T-cell (primary cell): ENCODE measurements at places on chromosomes 3 and 15.
A peak's percentile ranks its signal among the peaks of the same experiment; 100 is the strongest.

GRCh38 chr15:53196788-53197187 is 406.7 kb upstream of the ONECUT1 start:
- no peak for DNase-seq

DNA sequence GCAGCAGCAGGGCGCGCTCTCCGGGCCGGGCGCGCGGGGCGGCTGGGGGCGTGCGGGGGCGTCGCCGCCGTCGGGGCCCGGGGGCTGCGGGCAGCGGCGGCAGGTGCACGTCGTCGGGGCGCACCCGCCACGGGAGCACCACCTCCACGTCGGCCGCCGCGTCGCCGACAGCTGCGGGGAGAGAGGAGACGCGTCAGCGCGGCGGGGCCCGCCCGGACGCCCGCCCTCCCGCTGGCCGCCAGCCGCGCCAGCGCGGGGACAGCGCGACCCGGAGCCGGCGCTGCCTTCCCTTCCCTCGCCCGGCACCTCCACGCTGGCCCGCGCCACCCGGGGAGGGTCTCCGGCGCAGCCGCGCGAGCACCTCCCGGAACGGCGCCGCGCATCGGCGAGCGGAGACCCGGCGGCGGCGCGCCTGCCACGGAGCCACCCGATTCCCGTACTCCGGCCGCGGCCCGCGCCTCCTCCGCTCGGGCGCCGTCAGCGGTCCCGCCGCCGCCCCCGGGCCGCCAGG is 481 bp downstream of the ADAMTS17 start:
- peak; percentile 17 for DNase-seq

DNA sequence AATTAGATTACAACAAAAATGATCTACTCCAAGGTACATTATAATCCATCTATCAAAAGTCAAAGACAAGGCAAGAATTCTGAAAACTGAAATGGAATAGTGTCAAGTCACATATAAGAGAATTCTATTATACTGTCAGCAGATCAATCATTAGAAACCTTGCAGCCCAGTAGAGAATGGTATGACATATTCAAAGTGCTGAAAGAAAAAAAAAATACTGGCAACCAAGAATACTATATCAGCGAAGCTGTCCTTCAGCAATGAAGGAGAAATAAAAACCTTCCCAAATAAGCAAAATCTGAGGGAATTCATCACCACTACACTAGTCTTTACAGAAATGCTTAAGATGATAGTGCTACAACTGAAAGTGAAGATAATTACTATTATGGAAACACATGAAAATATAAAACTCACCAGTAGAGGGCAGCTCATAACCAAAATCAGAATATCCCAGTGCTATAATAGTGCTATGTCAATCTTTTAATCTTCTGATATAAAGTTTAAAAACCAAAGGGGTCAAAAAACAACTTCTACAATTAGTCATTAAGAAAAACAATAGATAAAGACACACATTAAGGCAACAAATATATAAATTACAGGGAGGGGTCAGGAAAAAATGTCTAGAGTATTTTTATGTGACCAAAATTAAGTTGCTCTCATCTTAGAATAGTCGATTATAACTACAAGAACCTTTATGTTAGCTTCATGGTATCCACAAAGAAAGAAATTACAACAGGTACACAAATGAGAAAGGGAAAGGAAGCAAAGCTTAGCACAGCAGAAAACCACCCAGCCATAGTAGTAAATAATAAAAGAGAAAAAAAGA is 190.7 kb upstream of the CNTN6 start:
- no peak for DNase-seq

- no peak for DNase-seq
Measured at GRCh38 chr15:76105391-76105790, 45.6 kb downstream of the TMEM266 start.

- no peak for DNase-seq
Measured at GRCh38 chr3:126349611-126350501, 7.4 kb downstream of the KLF15 start.

DNA sequence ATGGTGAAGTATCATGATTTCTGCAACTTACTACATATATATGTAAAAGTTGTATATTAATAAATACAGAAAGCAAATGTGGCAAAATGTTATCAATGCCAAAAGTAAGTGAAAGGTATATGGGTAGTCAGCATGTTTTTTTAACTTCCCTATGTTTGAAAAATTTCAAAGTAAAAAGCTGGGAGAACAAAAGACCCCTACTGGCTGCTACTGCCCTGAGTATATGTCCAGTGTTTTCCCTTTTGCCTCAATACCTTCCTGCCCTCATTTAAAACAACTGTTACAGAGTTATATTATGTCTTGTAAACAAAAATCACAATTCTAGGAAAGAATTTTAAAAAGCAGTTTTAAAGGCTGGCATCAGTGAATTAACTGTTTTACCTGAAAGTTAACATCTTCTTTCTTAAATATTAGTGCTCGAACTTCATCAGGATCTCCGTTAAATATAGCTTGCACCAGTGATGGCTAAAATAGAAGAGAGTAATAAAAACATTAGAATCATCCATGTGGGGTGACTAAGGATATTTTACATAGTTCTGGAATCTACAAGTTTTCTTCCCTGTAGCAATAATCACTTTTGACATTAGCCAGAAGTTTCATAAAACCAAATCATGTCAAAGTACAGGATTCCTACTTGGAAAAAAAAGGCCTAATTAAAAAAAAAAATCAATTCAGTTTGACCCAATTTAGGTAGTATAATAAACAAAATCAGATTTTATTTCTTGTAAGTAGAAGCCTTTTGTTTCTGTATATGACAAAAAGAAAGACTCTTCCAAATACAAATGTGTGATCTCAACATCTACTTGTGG is 2.7 kb downstream of the ANKRD28 start:
- DNase-seq: no peak

DNA sequence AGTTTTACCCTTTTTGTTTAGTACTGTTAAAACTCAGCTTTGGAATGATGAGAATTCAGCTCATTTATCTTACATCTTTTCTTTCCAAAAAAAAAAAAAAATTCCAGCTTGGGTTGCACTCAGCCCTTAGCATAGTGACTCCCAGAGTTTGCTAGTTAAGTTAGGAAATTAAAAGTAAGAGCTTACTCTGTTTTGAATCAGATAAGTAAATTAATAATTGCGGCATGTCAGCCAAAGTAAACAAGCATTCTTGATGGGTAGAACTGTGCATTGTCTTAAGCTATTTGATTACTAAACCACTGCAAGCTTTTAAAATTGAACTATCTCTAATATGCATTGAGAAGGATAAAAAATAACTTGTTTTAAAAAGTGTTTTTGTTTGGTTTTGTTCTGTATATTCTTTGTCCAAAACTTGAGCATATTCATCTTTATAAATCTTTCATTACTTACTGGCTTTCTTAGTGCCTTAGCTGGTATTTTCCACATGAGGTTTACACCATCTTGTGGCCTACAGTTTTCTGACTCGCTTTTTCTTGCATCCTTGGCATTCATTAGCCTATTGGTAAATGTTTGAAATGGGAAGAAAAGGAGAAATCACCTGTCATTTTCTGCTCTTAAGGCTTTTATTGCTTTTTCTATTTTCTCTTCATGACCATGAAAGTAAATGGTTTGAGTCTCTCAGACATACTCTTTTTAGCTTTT is 107.6 kb downstream of the FILIP1L start:
- no peak for DNase-seq

DNA sequence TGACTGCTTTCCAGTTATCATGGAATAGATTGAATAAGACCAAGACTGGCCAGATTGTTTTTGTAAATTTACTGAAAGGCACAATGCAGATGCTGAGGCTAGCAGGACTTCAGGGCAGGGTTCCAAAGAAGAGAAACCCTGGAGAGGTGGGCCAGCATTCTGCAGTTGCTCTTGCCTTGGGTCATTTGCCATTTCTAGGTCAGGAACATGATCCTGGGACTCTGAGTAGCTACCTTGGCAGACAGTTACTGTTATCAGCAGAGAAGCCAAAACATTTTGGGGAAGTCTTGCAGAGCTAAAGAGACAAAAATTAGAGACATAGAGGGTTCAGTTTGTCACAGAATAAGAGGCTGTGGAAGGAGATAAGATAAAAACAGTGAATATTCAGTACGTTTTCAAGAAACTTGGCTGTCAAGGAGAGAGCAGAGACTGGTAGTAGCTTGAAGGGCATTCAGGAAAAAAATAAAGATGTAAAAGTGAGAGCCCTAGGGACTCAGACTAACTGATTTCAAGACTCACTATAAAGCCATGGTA is 46.8 kb upstream of the MYRIP start:
- DNase-seq: no peak

DNA sequence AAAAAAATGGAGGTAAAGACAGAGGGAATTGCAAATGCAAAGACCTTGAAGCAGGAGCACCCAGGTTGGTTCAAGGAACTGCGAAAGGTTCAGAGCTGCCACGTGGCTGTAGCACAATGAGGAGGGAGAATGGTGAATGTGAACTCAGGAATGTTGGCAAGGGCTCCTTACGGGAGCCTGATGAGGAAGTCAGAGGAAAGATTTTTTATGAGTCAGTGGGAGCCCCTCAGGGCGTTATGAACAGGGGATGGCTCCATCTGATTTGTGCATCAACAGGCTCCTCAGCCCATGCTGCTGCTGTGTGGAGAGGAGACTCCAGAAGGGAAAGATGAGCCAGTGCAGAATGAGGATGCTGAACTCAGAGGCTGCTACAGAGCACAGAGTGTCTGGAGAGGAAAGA is 194.4 kb downstream of the ARRDC4 start:
- no peak for DNase-seq

DNA sequence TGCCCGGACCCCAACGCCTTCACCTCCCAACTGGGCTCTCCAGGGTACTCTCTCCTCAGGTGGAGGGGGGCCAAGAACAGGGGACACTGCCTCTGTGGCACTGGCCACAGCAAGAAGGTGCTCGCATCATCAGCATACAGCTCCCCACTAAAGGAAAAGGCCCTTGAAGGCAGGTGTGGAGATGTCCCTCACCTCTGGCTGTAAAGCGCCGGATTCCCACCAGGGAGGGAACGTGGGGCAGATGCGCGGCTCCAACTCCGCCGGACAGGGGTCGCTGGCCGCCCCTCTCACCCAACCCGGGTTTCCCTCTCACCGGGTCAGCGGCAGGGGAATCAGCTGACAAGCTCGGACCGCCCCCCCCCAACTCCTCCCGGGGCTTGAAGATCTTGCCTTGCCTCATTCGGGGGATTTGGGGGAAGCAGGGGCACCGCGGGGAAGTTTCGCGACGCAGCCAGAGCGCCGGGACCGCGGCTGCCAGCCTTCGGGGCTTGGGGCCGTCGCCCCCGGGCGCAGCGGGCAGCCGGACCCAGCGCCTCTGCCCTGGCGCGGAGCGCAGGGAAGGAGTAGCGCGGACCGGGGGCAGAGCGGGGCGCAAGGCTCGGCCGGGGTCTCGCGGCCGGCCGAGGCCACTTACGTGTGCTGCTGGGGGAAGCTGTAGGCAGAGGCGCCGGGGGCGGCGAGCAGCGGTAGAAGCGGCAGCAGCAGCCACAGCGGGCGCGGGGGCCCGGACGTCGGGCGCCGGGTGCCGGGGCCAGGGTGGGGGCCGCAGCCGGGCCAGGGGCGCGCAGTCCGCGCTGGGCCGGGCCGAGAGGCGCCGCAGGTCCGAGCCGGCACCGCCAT is 630 bp downstream of the CACNA2D2 start:
- peak; percentile 9 for DNase-seq

DNA sequence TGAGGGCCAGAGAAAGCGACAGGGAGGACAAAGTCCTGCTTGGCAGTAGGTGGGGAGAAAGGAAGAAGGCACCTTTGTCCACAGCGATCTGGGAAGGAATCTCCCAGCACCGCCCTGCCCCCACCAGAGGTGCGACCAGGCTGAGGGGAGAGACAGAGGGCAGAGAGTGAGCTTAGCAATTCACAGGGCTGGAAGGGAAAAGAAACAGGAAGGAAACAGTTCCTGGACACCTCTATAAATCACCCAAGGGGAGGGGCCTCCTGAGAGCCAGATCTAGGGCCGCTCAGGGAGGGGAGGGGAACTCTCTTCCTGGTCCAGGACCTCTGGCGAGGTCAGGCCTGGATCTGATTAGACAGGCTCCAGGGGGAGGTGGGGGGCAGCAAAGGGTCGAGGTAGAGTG is 35.4 kb downstream of the RNU5B-1 start:
- DNase-seq: no peak

- DNase-seq: no peak
Measured at GRCh38 chr3:10647376-10647775, 142.0 kb upstream of the ATP2B2 start.

DNA sequence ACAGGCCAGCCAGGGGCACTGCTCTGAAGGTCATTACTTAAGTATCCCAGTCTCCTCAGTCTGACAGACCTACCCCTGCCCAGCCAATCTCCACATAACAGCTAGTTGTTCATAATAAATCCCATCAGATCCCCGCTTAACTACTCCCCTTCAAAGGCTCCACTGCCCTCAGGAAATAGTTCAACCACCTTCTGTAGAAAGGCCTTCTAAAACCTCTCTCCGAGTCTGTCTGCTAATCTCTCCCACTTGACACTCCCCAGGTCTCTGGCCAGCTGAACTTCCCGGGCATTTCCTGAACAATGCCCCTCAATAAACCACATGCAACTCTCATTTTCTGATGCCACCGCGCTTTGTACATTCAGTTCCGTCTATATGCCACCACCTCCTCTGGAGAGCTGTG is 6.0 kb downstream of the PRC1 start:
- DNase-seq: no peak

GRCh38 chr3:64443546-64444381 is 218.5 kb upstream of the PRICKLE2 start:
- DNase-seq: no peak

DNA sequence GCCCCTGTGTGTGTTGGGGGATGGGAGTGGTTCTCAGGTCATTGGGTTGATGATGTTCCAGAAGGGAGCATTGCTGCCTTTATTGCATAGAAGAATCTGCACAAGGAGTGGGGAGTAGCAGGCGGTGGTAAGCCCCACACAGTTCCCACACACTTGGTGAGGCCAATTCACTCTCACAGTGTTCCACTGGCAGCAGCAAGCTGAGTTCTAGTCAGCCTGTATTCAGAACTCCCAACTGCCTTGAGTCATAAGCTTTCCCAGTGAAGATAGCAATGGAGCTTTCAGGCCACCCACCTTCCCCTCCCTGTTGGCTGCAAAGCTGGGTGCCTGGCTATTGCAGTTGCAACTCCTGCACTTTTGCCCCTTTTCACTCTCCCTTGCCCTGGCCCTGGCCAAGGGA is 181.1 kb upstream of the RBMS3 start:
- no peak for DNase-seq

DNA sequence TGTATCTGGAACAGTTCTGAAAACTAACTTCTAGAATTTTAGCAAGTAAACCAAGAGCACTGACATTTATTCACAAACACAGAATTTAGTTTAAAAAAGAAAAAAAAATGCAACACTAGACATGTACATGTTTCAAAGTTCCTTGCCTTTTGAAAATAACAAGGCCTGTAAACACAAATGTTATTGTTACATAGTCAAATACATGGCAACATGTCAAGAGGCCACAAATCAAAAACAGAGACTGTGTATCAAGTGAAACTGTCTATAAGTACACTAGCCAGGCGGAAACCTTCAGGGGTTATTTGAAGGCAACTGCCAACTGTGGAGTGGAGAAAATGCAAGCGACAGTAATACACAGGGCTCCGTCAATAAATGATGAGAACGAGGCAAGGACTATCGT is 547.6 kb downstream of the FOXP1 start:
- no peak for DNase-seq

GRCh38 chr3:160057331-160057730 is 68.7 kb downstream of the IL12A start:
- no peak for DNase-seq
